Muscle of leg (tissue), 16 donors: ENCODE measurements at places on chromosomes 11 and 22. TPM values are rescaled to one million over a fixed set of nuclear protein-coding genes. Genes with fewer than 3 reads are reported as not detected.

DNA sequence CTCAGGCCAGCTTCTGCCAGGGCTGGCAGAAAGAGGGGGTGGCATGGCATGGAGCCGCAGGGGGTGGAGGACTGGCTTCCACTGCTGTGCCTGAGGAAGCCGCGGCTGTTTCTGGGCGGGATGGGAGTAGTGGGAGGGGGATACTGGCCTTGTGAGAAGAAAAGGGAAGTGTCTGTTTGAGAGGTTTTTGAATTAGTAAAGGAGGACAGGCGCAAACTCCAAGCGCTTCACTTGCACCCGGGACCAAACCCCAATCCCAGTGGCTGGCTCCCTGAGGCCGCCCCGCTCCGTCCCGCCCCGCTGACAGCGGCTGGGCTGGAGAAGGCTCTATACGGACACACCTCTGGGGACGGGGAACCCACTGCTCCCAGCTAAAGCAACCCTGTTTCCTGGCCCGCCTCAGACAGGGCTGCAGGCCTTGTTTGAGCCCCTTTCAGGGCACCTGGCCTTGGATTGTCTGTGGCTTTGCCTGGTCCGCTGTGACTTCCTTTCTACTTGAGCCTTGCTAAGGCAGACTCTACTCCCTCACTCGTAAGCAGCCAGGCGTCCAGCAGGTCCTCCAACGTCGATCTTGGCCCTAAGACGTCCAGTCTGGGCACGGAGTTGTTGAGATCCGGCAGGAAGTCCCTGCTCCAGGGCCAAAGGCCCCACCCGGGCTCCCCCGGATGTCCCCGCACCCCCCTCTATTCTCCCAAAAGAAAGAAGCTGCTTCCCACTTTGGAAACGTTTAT is 2.2 kb downstream of the APOA1 start:
- H3K4me1 ChIP-seq, result peaks cover 19% of the 10 kb centered on the region
- H3K27me3 ChIP-seq, result no peaks in the 10 kb centered on the region
- H3K27ac ChIP-seq, result peak overlapping the region; percentile 76
- DNase-seq, result no peak
- H3K4me3 ChIP-seq, result peak overlapping the region; percentile 41

DNA sequence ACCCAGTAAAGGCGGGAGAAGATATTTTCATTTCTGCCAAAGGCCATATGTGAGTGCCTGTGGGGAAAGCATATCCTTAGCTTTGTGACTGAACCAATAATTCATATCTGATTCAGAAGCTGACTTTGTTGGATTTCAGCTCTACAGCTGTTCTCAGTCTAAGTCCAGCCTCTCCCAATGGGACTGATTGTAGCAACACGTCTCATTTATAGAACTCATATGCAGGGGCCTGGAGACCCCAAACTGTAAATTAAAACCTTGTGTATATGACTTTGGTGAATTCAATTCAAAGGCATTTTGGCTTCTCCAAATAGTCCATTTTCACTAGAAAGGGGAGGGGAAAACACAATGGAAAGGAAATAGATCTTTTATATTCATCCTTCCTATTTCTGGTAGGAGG is 250.4 kb upstream of the SORL1-AS1 start:
- H3K4me3 ChIP-seq, result no peak overlapping the region
- H3K27me3 ChIP-seq, result no peaks in the 10 kb centered on the region

DNA sequence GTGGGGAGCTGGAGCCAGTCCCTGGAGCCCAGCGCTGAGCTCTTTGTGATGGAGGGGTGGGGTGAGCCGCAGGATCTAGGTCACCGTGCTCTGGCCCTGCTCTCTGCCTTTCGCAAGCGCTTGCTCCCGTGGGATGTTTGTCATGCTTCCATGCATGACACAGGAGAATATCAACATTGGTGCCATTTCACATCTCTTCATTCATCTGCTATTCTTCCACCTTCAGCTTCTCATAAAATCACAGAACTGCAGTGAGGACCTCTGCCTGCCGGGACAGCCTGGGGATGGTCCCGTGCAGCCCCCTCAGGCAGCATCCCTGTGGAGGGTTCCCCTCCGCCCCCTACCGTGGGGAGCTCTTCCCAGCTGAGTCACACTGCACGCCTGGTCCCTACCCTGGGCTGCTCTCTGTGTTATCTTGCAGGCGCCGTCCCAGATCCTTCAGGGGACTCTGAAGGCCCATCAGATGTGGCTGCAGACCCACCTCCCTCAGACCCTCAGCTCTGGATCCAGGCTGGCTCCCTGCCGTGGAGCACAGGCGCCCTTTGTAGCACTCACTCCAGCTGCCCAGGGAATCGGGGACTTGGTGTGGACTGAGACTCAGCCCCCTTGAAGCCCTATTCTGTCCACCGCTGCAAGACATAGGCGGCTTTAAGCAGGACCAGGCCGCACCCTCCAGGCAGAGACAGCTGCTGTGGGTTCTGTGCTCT is 5.1 kb upstream of the SEPTIN5 start:
- no peaks in the 10 kb centered on the region for H3K36me3 ChIP-seq
- H3K4me3 ChIP-seq, result no peak overlapping the region
- peaks cover 3% of the 10 kb centered on the region for H3K27me3 ChIP-seq
- peak; percentile 8 for DNase-seq

GRCh38 chr11:16297332-16297731 is 59.0 kb downstream of the SOX6 start:
- DNase-seq, result peak; percentile 52
- no peak overlapping the region for H3K4me3 ChIP-seq
- H3K4me1 ChIP-seq, result peaks cover 13% of the 10 kb centered on the region
- H3K27me3 ChIP-seq, result no peaks in the 10 kb centered on the region
- H3K36me3 ChIP-seq, result no peaks in the 10 kb centered on the region

The GLB1L2 gene
- 0.31 TPM for total RNA-seq

DNA sequence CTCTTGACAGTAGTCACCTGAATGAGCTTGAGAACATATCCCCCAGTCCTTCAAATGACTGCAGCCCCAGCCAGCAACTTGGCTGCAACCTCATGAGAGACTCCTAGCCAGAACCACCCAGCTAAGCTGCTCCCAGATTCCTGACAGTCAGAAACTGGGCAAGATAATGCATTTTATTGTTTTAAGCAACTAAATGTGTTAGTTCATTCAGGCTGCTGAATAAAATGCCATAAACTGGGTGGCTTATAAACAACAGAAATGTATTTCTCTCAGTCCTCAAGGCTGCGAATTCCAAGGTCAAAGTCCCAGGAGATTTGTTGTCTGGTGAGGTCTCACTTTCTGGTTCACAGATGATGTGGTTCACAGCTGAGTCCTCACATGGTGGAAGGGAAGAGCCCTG is 5.8 kb upstream of the PAMR1 start:
- H3K36me3 ChIP-seq, result no peaks in the 10 kb centered on the region
- no peak for DNase-seq
- H3K27me3 ChIP-seq, result peaks cover 3% of the 10 kb centered on the region

The FIBIN gene
- 48.0 TPM for total RNA-seq
